ENCODE measurements at places on chromosomes 6 and 20. TPM values are rescaled to one million over a fixed set of nuclear protein-coding genes. Genes with fewer than 3 reads are reported as not detected.
A peak's percentile ranks its signal among the peaks of the same experiment; 100 is the strongest.

The LY6G6F gene
- polyA plus RNA-seq: 0.20 TPM

The CPXM1 gene
- 47.2 TPM for polyA plus RNA-seq

The FAM209B gene
- not detected for polyA plus RNA-seq

The OOEP gene
- polyA plus RNA-seq: not detected

The OXT gene
- not detected for polyA plus RNA-seq

GRCh38 chr20:8242827-8243724 lies 111.0 kb downstream of the PLCB1 start:
- peak; percentile 73 for DNase-seq

DNA sequence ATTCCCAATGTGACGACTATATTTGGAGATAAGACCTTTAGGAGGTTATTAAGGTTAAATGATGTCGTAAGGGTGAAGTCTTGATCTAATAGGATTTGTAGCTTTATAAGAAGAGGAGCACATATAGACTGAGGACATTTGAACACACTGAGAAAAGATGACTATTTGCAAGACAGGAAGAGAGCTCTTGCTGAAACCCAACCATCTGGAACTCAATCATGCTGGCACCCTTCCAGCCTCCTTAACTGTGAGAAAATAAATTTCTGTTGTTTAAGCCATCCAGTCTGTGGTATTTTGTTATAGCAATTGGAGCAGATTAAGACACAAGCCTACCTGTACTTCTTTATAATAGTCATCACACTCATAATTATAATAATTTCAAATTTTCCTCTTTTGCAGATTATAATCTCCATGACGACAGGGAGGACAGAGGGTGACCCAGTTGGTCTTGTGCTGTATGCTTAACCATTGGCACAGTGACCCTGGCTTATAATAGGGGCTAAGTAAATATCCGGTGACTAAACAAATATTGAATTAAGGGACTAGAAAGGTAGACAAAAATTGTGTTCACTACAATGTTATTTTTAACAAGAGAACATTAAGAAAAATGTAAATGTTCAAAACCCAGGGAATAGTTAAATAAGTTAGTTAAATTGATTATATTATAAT lies 206.4 kb upstream of the HDDC2 start:
- DNase-seq: peak; percentile 22

GRCh38 chr20:4585104-4585753 lies 136.5 kb upstream of the PRND start:
- no peak for DNase-seq

DNA sequence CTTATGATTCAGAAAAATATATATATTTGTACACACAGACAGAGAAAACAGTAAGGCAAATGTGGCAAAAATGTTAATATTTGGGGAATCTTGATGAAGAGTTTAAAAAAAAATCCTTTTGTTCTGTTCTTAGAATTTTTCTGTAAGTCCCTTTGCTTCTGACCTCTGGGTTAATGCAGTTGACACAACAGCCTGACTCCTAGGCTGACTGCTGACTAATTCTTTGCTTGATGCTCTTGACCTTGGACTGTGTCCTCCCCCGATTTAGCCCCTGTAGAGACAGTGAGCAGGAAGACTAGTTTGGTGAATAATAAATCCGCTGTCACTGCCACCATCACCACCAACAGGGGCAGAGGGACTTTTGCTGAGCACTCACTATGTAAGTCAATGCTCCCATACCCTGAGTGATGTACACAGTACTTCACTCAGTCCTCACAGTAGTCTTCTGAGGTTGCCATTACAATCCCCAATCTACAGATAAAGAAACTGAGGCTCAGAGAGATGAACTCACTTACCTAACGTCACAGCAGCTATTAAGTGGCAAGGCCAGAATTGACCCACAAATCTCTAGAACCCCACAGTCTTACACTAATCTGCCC lies 71.7 kb downstream of the SNX5 start:
- no peak for DNase-seq

DNA sequence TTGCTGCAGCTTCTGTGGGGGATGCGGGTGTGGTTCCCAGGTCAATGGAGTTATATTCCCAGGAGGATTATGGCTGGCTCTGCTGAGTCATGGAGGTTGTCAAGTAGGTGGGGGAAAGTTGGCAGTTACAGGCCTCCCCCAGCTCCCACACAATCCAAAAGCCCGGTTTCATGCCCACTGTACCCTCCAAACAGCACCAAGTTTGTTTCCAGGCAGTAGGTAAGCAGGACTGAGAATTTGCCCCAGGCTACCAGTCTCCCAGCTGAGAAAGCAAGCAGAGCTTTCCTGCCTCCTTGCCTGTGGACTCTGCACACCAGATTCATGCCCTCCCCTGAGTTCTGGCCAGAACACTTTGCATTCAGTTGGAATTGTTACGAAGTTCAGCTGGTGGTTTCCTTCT lies 578.2 kb downstream of the MEI4 start:
- no peak for DNase-seq

- DNase-seq: no peak
Observed at GRCh38 chr6:79305020-79305419, 70.5 kb upstream of the HMGN3 start.

DNA sequence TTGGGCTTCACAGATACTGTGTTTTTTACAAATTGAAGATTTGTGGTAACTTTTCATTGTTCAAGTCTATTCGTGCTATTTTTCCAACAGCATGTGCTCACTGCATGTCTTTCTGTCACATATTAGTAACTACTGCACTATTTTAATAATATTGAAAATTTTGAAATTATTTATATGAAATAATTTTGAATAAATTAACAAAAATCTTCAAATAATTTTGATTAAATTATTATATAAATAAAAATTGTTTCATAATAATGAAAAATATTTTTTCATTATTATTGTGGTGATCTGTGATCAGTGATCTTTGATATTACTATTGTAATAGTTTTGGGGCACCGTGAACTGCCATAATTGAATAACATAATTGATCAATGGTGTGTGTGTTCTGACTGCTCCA lies 204.1 kb downstream of the OGFRL1 start:
- no peak for DNase-seq

DNA sequence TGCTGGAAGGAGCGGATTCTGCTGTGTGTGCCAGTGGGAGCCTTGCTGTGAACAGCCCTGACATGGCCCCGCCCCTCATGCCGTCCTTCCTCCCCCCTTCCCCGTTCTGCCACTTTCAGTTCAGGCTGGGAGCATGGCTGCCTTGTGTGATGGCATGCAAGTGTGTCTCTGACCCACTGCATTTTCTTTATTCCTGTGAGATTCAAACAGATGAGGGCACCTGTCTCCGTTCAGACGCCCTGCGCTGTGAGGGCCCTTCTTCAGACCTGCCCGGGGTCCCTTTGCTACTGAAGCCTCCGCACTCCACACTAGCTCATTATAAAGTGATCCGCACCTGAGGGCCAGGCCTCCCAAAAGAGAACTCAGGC lies 88.3 kb downstream of the TAF4 start:
- no peak for DNase-seq

GRCh38 chr20:62303340-62304226 lies 786 bp downstream of the ADRM1 start:
- peak; percentile 22 for DNase-seq

GRCh38 chr6:142542704-142543233 lies 241.0 kb downstream of the ADGRG6 start:
- peak; percentile 42 for DNase-seq

DNA sequence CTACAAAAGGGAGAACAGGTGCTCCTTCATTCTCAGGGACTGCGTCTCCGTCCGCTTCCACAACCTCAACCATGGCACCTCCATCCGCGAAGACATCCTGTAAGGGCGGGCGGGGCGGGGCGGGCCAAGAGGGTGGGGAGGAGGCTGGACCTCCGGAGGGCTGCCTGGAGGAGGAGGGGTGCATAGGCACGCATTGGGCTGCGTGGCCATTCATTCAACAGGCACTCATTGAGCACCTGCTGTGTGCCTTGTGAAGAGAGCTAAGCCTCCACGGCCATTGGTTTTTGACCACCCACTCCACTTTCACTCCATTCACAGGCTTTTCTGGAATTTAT lies 435 bp downstream of the ZSWIM3 start:
- no peak for DNase-seq

- peak; percentile 69 for DNase-seq
Observed at GRCh38 chr6:90230548-90231215, 66.0 kb downstream of the BACH2 start.

GRCh38 chr6:21800948-21801438 lies 207.4 kb downstream of the SOX4 start:
- peak; percentile 22 for DNase-seq

DNA sequence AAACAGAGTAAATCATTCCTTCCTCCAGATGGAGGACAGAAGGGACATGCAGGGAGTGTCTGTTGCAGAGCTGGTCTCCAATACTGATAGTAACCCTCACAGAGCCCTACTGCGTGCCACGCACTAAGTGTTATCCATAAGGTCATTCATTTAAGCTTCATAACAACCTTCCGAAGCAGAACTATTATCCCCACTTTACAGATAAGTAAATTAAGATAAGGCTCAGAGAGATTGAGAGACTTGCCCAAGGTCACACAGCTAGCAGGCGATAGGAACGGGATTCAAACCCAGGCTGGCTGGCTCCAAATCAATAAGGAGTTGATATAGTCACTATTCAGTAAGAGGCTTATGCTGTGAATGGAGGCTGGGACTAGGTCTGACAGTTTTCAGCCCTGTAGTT lies 30.6 kb downstream of the CPNE5 start:
- no peak for DNase-seq

Data from muscle of back (tissue), 13 donors.